ENCODE measurements at places on chromosomes 3 and 15.

DNA sequence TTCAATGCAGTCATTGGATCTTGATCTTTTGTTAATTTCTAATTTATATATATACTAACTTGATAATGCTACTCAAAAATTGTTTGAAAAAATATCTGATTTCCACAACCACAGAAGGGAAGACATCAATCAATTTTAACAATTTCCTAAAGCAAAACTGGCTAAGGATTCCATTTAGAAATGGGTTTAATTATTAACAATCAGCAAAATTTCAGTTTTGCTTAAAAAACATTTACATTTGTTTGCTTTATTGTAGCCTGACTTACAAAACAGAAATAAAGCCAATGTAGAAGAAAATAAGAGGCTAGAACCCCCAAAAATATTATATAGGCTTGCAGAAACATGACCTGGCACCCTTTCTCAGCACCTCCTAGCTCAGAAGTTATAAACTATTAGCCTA is 74.9 kb downstream of the LRRFIP2 start:
- DNase-seq, result no peak
- no peak overlapping the region for H3K4me3 ChIP-seq
- H3K27ac ChIP-seq, result no peak overlapping the region

DNA sequence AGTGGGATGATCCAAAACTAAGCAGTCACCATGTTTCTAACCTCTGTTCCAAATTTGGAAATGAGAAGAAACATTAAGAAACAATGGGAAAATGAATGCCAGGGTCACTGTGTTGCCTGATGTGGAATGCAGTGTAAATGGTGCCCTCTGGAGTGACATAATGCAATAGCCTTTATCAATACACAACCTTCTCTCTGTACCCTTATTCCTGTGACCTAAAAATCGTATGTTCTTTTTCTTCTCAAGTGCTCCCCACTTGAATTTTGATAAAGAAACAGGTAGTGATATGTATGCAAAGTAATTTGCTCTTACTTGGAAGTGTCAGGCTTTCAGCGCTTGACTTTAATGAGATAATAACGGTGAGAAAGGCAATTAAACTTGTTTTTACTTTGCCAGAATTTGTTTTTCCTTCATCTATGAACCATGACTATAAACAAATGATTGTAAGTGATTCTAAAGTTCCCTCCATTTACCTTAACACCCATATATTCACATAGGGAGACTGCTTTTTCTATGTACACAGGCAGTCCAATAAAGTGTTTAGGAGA is 145.8 kb upstream of the THRB start:
- H3K4me3 ChIP-seq, result no peak overlapping the region
- H3K27ac ChIP-seq, result no peak overlapping the region
- no peaks in the 10 kb centered on the region for H3K27me3 ChIP-seq
- H3K36me3 ChIP-seq, result no peaks in the 10 kb centered on the region

GRCh38 chr15:101573951-101574350 is 78.2 kb downstream of the TM2D3 start:
- H3K36me3 ChIP-seq, result no peaks in the 10 kb centered on the region
- no peak overlapping the region for H3K27ac ChIP-seq
- H3K4me1 ChIP-seq, result no peaks in the 10 kb centered on the region
- no peak for DNase-seq
- no peaks in the 10 kb centered on the region for H3K27me3 ChIP-seq

DNA sequence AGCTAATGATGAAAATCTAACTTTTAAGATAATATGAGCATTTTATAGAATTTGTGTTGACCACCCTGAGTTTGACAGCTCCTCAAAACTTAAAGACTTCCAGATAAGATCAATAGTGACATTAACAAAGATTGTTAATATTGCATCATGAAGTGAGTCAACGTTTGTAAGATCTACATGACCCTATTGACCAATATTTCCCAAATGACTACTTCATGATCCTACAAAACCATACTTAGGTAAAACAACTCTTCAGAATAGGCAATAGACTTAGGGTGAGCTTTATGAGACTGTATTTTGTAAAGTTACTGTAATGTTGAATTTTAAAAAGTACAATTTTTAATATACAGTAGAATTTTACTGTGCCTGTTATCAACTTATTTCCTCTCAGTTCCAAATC is 422.7 kb upstream of the ALCAM start:
- no peaks in the 10 kb centered on the region for H3K36me3 ChIP-seq
- no peak overlapping the region for H3K27ac ChIP-seq
- no peaks in the 10 kb centered on the region for H3K4me1 ChIP-seq
- DNase-seq, result no peak

DNA sequence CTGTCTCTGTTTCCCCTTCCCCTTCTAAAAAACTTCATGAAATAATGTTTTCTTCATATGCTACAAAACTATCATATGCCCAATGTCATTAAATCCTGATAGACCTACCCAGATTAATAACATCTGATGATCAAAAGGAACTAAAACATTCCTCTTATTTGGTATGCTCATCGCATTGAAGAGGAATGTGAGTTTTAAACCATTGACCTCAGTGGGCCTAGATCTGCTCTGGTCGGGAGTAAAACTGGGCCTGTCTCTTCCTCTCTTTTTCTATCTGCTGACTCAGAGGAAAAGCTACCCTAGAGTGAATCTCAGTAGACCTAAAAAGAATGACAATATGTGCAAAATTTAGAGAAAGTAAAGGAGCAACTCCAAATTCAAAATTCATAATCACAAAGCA is 275.8 kb downstream of the SATB1 start:
- H3K36me3 ChIP-seq, result no peaks in the 10 kb centered on the region
- H3K4me3 ChIP-seq, result no peak overlapping the region
- H3K27me3 ChIP-seq, result no peaks in the 10 kb centered on the region
- H3K4me1 ChIP-seq, result no peaks in the 10 kb centered on the region
- H3K27ac ChIP-seq, result no peak overlapping the region

- peaks cover 60% of the 10 kb centered on the region for H3K4me1 ChIP-seq
- no peak for DNase-seq
- no peaks in the 10 kb centered on the region for H3K27me3 ChIP-seq
- no peak overlapping the region for H3K4me3 ChIP-seq
- H3K27ac ChIP-seq, result no peak overlapping the region
These were observed 41.2 kb upstream of the XCR1 start for GRCh38 chr3:46068501-46068900.

DNA sequence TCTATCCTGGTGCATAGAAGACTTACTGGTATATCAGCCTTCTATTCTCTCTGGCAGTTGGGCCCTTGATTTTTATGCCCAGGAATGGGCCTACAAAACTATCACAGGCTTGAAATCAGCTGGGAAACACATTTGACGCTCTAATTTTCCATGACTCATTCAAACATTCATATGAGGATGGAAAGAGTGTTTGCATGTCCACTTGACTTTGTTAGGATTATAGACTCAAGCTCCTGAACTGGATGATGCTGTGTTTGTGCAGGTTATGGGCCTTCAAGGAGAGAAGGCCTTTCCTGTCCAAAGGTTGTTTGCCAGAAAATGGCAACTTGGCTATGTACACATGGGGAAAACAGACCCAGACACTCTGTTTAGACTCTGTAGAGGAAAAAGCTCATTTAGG is 219.9 kb downstream of the GAP43 start:
- DNase-seq, result no peak
- H3K27me3 ChIP-seq, result no peaks in the 10 kb centered on the region
- no peak overlapping the region for H3K4me3 ChIP-seq
- H3K27ac ChIP-seq, result no peak overlapping the region

All from naive thymus-derived CD4-positive, alpha-beta T cell (primary cell).